ENCODE measurements at places on chromosomes 12 and 14.

GRCh38 chr12:27162229-27162537, 79.8 kb upstream of the C12orf71 start:
- DNase-seq = no peak

- no peak for DNase-seq
Measured at GRCh38 chr12:47862881-47863280, 41.9 kb downstream of the VDR start.

GRCh38 chr12:120628919-120629318, 11.5 kb upstream of the CABP1 start:
- DNase-seq = no peak

- DNase-seq = no peak
Measured at GRCh38 chr12:47190271-47190750, 110.6 kb upstream of the AMIGO2 start.

GRCh38 chr14:56419750-56420149, 159.8 kb upstream of the TMEM260 start:
- no peak for DNase-seq

- DNase-seq = no peak
Measured at GRCh38 chr12:1913377-1914113, 4.9 kb downstream of the CACNA2D4 start.

DNA sequence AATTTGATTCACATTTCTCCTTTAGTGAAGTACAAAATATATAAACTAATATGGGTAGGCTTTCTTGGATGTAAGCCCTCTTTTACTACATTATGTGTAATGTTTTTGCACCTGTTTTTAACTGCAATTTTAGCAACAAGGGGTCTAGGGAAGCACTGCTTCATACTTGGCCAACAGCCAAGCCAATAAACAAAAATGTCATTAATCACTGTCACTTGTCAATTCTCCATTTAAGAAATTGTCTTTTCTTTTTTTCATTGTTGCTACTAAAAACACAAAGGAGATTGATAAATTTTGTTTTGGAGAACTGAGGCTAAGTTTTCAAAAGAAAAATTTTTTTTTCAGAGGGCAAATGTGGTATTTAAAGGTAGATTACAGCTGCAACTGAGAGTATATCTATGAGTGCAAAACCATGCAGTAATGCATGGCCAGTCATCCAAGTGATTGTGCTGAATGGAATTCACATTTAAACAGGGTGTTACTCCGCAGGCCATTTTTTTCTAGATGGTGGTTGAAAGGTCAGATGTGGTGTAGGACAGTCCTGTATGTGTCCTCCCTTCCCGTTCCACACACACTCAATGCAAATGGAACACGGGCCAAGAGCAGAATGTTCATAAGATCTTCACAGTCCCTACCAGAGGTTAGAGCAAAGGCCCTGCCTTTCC, 503.0 kb upstream of the LMO3 start:
- no peak for DNase-seq

DNA sequence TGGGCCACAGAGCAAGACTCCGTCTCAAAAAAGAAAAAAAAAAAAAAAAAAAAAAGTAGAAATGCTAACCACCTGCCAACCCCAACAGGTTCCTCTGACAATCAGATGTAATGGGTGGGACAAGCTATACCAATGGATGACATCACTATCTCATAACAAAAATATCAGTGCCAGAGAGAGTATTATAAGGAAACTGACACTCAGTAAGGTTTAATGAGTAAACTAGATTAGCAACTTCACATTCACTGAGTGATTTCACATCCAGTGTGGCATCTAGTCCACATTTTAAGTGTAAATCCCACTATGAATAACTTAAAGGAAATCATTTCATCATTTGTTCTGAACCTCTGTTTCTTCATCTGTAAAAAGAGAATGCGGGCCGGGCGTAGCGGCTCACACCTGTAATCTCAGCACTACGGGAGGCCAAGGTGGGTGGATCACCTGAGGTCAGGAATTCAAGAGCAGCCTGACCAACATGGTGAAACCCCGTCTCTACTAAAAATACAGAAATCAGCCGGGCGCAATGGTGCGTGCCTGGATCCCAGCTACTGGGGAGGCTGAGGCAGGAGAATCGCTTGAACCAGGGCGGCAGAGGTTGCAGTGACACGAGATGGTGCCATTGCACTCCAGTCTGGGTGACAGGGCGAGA, 1.8 kb downstream of the SART3 start:
- no peak for DNase-seq

GRCh38 chr14:95117937-95118721, 39.2 kb downstream of the DICER1 start:
- no peak for DNase-seq

- no peak for DNase-seq
Measured at GRCh38 chr12:104680491-104680890, 223.7 kb downstream of the CHST11 start.

DNA sequence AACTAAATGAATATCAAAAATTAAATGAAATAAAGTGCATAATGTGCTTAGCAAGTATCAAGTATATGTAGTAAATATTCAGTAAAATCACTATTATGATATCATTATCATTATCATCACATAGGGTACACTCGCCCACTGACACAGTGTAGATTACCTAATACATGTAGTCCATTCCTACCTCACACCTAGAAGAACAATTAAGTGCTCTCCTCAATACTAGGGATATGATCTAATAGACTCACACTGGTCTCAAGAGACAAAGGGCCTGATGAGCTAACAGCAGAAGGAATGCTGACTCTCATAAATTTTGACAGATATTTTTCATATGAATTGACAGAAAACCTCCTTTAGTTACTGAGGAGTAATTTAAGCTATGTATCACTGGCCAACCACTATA, 29.1 kb downstream of the FSCB start:
- no peak for DNase-seq

DNA sequence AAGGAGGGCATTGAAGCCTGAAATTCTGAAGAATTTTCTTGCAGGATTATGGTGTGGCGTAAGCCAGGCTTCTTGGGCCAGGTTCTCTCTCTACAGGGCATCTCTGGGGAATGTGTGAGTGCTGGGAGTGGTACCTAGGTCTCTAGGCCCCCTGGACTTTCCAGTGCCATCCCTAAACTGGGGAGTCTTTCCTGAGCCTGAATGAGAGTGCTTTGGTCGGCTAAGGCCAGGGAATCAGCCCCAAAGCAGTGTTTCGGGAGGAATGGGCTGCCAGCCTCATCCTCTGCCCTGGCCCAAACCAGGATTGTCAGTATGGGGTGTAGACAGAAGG, 93.9 kb downstream of the CALM1 start:
- no peak for DNase-seq

- DNase-seq = no peak
Measured at GRCh38 chr12:127277882-127278281, 989.1 kb upstream of the TMEM132C start.

DNA sequence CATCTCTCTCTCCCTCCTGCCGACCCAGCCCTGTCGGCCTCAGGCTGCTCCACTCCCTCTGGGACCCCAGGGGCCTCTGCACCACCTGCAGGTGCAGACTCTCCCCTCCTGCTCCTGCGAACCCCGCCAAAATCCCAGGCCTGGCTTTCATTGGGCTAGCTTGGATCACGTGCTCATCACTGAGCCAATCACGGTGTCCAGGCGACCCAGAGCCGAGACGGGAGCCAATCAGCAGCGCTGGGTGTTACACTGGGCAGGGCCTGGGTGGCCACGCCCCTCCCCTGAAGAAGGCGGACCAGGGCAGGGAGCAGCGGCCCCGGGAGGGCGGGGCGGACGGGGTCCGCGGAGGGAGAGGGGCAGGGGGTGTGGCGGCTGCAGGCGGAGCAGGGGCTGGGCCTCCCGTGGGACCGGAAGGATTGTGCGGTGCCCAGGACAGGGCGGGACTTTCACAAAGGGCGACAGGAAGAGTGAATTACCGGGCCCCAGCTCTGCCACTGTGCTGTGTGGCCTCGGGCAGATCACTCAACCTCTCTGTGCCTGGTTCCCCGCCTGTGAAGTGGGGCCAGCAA, 66.6 kb upstream of the FBRSL1 start:
- DNase-seq = no peak

DNA sequence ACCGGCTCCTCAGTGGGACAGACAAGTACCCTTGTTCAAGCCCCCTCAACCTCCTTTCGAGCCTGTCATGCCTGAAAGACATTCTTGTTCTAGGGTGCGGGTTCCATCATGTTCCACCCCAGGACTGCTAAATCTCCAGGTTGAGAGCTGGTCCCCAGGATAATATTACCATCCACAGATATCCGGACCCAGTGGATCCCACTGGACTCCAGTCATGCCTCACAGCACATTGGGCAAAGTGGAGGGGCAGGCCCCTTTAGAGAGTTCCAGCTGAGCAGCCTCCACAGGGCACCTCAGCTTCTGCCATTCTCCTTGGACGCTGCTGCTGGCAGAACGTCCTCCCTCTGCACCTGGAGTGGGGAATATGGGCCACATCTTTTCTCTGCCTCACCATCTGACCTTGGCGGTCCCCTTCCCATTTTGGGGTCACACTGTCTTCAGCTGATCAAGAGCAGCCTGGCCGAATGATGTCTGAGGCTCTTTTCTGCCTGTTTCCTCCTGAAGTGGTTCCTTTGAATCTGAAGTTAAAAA, 137.4 kb downstream of the BCL11B start:
- no peak for DNase-seq

- no peak for DNase-seq
Measured at GRCh38 chr12:108875682-108876361, 4.1 kb upstream of the DAO start.

GRCh38 chr12:49501895-49502294, 36.9 kb upstream of the KCNH3 start:
- no peak for DNase-seq

- DNase-seq = no peak
Measured at GRCh38 chr12:78209846-78210505, 379.3 kb downstream of the NAV3 start.

DNA sequence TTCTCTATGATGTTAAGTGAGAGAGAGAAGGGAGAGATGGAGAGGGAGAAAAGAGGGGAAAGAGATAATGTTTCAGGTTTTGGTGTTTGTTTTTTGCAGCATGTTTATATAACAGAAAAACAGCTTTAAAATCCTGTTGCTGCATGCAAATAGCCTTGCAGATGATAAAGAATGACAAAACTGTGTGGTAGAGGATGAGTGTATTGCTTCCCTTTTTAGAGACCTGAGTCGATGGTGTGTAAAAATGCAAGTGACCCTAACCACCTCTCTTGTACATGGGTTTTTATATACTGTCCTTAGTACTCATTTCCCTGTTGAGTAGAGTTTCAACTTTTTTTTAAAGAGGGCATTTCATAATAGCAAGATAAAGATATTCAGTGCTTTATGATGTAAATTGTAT, 249.1 kb downstream of the AKAP6 start:
- no peak for DNase-seq

- no peak for DNase-seq
Measured at GRCh38 chr12:74780182-74780849, 242.7 kb downstream of the ATXN7L3B start.

- no peak for DNase-seq
Measured at GRCh38 chr12:67208281-67209067, 60.7 kb upstream of the CAND1 start.

GRCh38 chr12:14651371-14651770, 45.0 kb downstream of the GUCY2C start:
- DNase-seq = no peak

DNA sequence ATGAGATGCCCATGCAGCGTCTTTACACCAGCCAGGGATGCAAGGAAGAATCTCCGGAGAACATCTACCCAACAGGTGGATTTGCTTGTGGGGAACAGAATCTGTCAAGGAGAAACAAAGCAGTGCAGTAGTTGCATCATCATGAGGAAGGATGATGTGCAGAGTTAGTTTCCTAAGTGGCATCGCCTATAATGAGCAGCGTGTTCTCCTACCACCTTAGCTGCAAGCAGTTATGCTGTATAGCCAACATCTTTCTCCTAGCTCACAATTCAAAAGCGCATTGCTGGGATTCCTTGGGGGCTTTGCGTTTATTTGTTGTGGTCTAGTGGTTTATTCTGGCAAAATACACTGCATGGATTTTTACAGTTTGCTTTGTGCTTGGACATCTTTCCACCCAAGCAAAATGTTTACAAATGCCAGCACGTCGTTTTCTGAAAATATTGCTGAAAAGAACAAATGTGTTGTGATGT, 233.0 kb downstream of the RGS6 start:
- no peak for DNase-seq

DNA sequence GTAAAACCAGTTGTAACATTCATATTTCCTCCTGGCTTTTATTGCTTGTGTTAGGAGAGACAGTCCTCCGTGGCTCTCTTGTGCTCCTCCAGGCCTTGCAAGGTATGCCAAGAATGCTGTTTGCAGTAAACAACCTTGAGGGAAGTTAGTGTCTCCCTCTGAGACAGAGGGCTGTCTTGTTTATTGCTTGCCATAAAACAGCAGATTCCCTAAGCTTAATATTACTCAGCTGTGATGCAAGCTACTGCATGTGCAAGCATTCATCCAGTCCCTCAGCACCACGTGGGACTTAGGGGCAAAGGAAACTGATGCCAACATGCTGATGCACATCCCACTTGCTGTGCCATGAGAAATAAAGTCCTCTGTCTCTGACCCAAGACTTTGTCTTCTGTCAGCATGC, 6.6 kb downstream of the POMT2 start:
- DNase-seq = no peak

- DNase-seq = no peak
Measured at GRCh38 chr12:40117818-40118217, 11.9 kb upstream of the SLC2A13 start.

- no peak for DNase-seq
Measured at GRCh38 chr14:46250113-46250703, 401.4 kb downstream of the RPL10L start.

GRCh38 chr14:33505963-33506329, 444.9 kb downstream of the EGLN3 start:
- DNase-seq = no peak

GRCh38 chr12:981961-982360, 9.1 kb upstream of the ERC1 start:
- no peak for DNase-seq

DNA sequence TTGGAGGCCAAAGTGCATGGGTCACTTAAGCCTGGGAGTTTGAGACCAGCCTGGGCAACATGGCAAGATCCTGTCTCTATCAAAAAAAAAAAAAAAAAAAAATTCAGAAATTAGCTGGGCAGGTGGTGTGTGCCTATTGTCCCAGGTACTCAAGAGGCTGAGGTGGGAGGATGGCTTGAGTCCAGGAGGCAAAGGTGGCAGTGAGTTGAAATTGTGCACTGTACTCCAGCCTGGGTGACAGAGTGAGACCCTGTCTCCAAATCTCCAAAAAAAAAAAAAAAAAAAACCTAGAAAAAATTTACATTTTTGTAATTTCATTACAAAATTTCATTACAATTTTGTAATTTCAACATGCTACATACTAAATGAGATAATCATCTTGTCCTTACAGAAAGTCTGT, 42.7 kb downstream of the SYNE2 start:
- DNase-seq = no peak

- no peak for DNase-seq
Measured at GRCh38 chr14:58645641-58646040, 7.9 kb downstream of the DACT1 start.

GRCh38 chr12:13024531-13024916, 19.7 kb upstream of the FAM234B start:
- no peak for DNase-seq
